ENCODE measurements at places on chromosomes 7 and 10. TPM values are rescaled to one million over a fixed set of nuclear protein-coding genes. Genes with fewer than 3 reads are reported as not detected.

The ANKRD30A gene
- not detected for total RNA-seq

The CTAGE4 gene
- total RNA-seq, result 1.3 TPM

The TAS2R5 gene
- total RNA-seq, result not detected

The MTG1 gene
- total RNA-seq, result 18.1 TPM

The PLAU gene
- 9.8 TPM for total RNA-seq

The TFR2 gene
- total RNA-seq, result 0.47 TPM

The SDHAF3 gene
- total RNA-seq, result 8.4 TPM

The MLLT10 gene
- total RNA-seq, result 17.1 TPM

The GBX1 gene
- total RNA-seq, result 0.29 TPM

The DKK1 gene
- total RNA-seq, result not detected

The SGCE gene
- total RNA-seq, result 14.3 TPM

All from heart left ventricle (tissue), 16 donors.